Mesothelial cell of epicardium (in vitro differentiated cells): ENCODE measurements at places on chromosomes 1 and 21. TPM values are rescaled to one million over a fixed set of nuclear protein-coding genes. Genes with fewer than 3 reads are reported as not detected.

DNA sequence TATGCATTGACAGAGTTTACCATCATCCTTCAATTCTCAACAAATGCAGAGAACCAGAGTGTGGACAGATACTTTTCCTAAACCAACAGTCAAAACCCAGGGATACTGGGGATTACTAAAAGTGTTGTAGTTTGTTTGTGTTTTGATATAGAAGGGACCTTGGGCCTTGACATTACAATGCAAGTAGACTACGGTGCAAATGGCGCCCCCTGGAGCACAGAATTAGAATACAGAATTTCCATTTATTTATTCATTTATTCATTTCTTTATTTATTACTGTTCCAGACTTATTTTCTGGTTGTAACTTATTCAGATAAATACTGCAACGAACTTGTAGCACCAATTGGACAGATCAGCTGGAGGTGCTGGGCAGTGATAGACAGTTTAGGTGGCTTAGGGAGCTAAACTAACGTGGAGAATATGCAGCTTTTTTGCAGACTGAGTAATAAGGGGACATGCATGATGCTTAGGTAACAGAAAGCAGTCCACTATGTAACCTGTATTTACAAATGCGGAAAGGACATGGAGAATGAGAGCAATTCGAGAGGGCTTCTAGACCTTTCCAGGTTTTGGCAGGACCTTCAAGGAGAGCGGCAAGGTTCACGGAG, 42.6 kb downstream of the KIRREL1 start:
- DNase-seq, result no peak

- no peak for DNase-seq
These were observed 91.6 kb downstream of the RNF220 start for GRCh38 chr1:44496541-44497171.

DNA sequence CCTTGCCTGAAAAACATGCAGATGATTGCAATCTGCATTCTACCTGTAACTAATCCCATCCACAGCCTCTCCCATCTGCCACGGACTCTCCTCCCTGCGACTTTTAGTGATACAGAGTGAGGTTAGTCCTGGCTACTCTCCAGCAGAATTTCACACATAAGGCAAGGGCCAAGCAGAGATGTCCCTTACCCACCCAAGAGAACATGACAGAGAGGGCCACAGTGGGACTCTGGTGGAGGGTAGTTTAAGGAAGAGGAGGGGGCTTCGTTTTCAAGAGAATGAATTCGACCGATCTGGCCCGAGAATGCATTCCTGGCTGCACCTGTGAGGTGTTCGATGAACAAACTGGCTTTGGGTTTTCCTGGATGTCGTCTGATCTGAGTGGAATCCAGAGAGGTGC, 87.5 kb upstream of the SIM2 start:
- DNase-seq, result no peak

KRTAP12-2 gene
- total RNA-seq, result not detected in 3 replicates

GRCh38 chr1:177209357-177209756, 38.6 kb downstream of the BRINP2 start:
- no peak for DNase-seq

- no peak for DNase-seq
These were observed 35.4 kb upstream of the DSCAM start for GRCh38 chr21:40882192-40882915.

DNA sequence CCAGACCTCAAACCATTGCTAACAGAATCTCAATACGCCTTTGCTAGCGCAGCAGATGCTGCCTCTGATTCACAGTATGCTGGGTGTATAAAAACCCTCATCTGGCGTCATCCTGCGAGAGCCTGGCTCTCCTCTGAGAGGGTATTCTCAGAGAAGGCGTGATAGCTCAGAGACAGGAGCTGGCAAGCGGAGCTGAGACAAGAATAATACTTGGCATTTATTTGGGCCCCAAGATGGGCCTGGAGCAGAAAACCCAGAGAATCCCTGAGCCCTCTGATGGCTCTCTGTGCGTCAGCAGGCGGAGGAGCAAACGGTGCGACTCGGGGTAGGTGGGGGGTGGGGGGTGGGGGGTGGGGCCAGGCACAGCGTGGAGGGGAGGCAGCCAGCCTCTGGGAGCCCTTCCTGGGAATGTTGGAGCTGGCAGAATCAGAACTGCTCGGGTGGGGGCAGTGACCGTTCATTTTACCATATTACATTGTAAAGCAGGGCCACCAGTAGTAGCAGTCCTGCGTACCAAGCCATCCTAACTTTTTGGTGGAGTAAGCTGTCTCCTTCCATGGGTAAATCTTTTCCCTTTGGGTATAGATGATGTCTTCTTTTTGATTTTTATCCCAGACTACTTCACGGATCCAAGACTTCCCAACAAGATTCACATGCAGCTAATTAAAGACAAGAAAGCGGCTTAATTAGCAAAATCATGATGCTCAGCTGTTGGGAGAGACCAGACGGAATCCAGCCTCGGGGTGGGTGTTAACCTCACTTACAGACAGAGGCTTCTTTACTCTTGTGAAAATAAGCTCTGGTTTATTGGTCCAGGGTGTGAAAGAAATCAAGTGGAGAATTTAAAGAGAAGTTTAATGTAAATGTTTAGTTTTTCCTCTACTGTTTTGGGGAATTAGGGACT, 7.1 kb downstream of the RIIAD1 start:
- no peak for DNase-seq

DNA sequence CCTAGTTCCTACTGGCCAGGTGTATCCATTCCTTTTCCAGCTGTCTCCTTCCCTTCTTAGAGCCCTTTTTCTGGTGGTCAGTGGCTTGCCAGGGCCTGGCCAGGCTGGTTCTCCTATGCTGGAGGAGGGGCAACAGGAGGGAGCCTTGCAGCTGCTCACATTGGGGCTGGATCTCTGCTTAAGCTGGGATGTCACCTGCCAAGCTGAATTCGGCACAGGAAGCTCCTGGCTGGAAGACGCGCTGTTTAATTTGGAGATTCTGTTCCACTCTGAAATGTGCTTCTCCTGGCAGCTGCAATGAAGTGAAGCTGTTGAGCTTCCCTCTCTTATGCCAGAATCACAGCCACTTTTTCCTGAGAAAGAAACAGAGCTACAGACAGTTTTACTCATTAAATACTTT, 56.0 kb upstream of the POU3F1 start:
- DNase-seq, result no peak

DNA sequence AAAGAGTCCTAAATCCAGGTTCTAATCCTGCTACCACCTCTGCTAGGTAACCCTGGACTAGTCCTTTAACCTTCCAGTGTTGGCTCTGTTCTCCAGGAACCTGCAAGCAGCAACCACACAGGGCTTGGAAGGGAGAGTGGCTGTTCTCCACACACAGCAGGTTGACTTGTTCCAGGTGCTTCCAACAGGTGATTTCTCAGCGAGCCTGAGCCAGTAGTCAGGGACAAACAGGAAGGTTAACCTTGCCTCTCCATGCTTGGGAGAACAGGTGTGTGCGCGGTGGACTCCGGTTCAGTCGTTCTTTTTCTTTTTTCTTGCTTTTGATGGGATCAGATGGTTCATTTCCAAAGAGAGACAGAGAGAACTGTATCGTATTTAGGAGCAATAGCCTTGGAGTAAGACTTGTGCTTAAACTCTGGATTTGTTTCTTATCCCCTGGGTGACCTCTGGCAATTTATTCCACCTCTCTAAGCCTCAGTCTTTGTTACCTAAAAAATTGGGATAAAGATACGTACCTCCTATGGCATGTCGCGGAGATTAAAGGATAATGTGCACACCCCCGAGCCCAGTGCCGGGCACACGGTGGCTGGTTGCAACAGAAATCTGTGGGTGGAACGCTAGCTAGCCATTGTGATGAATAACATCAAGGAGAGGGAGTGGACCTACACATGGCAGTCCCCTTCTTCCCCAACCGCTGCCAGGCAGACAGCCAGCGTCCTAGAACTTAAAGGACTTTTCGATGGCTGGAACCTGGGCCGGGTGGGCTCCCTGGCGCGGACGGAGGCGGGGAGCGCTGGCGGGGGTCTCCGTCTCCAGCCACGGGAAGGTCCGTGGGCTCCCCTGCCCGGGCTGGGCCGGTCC, 583 bp upstream of the CACHD1 start:
- DNase-seq, result no peak

NEGR1 gene
- total RNA-seq, result 2.2 to 4.5 TPM (median 2.4 TPM) in 3 replicates

DNA sequence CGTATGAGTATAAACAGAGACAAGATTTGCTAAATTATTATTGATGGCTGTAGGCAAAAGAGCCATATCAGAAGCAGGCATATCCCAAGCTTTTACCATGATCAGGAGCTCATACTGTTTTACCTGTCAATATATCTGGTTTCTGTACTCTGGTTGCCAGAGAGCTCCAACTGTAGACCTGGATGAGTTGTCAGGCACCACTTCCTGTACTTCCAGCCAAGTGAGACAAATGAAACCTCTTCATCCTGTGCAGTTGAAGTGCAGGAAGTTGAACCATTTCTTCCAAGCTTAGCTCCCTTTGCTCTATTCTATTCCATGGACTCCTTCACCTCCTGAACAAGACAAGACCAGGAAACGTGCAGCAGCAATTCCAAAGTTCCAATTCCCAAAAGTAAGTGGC, 115.6 kb downstream of the ZNF281 start:
- DNase-seq, result no peak

DNA sequence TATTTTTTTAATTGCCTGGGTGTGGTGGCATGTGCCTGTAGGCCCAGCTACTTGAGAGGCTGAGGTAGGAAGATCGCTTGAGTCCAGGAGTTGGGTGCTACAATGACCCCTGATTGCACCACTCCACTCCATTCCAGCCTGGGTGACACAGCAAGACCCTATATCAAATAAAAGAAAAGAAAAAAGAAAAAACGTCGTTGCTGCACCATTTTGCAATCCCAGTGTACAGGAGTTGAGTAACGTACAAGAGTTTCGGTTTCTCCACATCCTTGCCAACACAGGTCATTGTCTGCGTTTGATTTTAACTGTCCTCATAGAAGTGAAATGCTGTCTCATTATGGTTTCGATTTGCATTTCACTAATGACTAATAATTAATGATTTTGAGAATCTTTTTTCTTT, 7.9 kb downstream of the ZNF684 start:
- DNase-seq, result no peak

ZYG11A gene
- total RNA-seq, result 0.14 to 0.18 TPM in 2 of 3 replicates, not detected in the other

- no peak for DNase-seq
These were observed 43.3 kb upstream of the TSNAX start for GRCh38 chr1:231485029-231485784.

PSRC1 gene
- total RNA-seq, result 15.8 to 18.3 TPM (median 17.6 TPM) in 3 replicates

DNA sequence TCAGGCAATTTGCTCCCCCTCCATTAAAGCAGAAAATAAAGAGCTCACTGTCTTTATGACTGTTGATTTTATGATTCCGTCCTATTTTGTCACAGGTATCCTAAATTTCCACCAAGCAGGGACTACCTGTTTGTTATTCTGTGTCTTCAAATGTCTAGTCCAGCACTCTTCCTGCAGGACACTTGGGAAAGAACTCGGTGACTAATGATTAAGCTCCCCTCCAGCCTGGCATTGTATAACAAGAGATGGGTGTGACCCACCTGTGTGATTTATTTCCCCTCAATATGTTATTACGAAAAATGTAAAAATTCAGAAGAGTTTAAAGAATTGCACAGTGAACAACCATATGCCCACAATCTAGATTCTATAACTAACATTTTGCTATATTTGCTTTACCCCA, 42.9 kb upstream of the LRRN2 start:
- DNase-seq, result no peak

- DNase-seq, result no peak
These were observed 149.4 kb downstream of the ELAVL4 start for GRCh38 chr1:50257940-50258685.

- no peak for DNase-seq
These were observed 61.4 kb downstream of the ACTL8 start for GRCh38 chr1:17816511-17816910.

DNA sequence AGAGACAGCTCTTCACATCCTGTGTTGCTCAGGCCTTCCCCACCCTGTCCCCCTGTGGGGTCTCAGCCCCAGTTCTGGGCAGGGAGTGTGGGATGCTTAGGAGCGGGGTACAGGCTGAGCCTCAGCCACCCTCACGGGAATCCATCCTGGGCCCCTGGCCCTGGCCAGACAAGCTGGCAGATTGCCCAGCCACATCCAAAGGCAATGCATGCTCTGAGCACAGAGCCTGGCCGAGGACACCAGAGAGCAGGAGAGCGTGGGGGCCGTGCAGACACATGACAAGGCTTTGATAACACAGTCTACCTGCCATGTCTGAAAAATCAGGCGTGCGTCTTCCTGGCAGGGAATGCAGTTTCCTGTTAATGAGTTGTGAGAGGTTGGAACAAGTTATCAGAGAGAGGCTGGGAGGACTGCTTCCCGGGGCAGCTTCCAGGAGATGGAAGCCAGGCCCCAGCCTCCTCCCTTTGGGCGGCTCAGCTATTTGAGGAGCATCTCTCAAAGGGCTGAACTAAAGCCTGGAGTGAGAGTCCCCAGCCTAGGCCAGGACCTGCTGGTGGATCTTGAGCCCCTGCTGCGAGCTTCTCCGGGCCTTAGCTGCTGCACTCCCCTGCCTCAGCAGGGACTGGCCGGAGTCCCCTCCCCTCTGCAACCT, 72.2 kb upstream of the SELENON start:
- peak; percentile 49 for DNase-seq

DNA sequence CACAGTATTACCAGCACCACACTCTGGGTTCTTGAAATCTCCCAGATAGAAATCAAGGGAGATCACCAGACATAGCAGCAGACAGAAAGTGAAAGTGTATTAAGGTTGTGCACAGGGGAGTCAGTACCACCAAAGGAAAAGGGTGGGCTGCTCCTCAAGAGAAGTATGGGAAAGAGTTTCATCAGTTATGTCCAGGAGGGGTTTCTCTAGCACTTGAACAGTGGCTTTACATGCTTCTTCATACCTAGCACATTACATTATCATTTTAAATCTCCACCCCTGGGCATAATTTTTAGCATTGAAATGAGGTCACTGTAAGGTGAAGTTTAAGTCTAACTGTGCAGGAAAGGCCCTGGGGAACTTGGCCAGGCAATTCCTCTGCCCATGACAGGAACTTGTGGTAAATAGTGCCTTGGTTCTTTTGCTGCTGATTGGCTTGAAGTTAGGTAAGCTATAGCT, 601.0 kb downstream of the NUF2 start:
- DNase-seq, result no peak

DNA sequence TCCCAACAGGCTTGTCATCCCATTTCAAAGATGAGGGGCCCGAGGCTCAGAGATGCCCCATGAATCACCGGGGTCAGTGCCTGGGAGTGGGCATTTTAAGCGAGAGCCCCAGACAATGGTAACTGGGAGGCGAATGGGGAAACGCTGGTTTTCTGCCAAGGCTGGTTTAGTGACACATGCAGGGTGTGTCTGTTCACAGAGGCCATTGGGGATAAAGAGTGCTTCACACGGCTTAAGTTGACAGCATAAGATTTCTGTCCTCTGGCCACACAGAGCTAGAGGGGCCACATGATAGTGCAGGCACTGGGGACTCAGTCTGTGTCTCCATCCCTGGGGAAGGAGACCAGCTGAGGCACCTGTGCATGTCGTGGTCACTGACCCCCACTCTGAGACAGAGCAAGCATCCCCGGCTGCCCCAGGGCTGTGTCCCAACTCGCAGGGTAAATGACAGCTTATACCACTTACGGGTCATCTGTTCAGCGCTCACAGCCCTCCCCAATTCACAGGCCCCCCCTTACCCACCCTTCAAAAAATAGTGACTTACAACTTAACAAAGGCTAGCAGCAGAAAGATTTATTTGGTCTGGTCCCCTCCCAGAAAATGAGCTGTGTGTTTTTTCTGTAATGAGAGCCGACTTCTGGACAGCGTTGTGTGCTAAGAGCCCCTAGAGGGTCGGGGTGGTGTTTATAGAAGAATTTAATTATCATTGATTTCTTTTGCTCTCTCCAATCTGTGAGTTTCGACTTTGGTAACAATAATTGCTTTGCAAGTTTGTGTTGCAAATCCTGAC, 34.9 kb upstream of the ARHGEF16 start:
- DNase-seq, result no peak

F3 gene
- 23.9 to 28.8 TPM (median 25.2 TPM) in 3 replicates for total RNA-seq

GRCh38 chr21:19461481-19462205, 1058.1 kb upstream of the TMPRSS15 start:
- no peak for DNase-seq

PDE4B gene
- 20.0 to 22.3 TPM (median 21.0 TPM) in 3 replicates for total RNA-seq

CYP4A22 gene
- not detected in 3 replicates for total RNA-seq
